ENCODE measurements at places on chromosomes 7 and 10. TPM values are rescaled to one million over a fixed set of nuclear protein-coding genes. Genes with fewer than 3 reads are reported as not detected.

- no peak for DNase-seq
Measured at GRCh38 chr7:120733143-120733542, 124.8 kb downstream of the TSPAN12 start.

DNA sequence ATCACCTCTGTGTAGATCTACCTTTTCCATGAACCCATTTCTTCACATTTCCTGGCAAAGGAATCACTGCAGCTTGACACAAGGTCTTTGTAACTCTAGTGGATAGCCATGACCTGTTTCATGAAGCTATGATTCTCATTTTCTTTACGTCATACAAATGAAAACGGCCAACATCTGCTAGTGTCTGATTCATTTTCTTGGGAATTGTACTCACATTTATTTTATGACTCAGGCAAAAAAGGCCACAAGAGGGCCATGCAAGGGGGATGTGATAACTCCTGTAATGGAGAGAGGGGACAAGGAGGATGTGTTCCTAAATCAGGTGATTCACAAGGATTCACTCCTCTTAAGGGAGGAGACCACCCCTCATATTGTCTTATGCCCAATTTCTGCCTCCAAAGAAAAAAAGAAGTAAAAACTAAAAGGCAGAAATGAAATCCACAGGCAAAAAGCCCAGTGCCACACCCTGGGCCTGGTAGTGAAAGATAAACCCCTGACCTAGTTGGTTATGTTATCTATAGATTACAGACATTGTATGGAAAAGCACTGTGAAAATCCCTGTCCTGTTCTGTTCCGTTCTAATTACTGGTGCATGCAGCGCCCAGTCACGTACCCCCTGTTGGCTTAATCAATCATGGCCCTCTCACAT, 249.9 kb downstream of the IPMK start:
- no peak for DNase-seq

The CFAP46 gene
- polyA plus RNA-seq, result 1.2 TPM

- no peak for DNase-seq
Measured at GRCh38 chr7:37045681-37046179, 321.4 kb upstream of the AOAH start.

GRCh38 chr7:88132725-88133124, 87.1 kb downstream of the SRI start:
- no peak for DNase-seq

- DNase-seq, result no peak
Measured at GRCh38 chr10:98994030-98994429, 241.6 kb downstream of the HPSE2 start.

DNA sequence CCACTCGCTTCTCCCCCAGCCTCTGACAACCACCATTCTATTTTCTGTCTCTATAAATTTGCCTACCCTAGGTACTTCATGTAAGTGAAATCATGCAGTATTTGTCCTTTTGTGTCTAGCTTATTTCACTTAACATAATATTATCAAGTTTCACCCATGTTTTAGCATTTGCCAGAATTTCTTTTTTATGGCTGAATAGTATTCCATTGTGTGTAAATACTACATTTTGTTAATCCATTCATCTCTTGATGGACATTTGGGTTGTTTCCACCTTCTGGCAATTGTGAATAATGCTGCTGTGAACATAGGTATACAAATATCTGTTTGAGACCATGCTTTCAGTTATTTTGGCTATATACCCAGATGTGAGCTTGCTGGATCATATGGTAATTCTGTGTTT, 57.4 kb upstream of the TRIM8 start:
- no peak for DNase-seq

GRCh38 chr7:94803821-94804220, 103.6 kb upstream of the PPP1R9A start:
- DNase-seq, result no peak

DNA sequence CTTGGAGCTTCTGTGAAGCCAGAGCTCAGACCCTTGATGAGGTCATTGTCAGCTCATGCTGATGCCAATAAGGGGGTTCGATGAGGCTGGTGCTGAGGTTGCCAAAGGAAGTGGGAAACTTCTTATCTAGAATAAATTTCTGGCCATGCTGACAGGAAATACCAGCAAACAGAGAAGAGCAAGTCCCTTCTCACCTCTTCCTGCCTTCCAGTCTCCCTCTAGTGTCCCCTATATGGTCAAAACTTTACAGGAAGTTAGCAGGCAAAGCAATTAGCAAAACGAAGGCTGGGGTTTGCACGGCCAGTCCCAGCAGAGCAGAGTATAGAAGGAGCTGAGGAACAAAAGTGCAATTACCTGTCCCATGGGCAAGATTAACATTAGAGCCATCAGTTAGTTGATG, 15.1 kb upstream of the NEUROG3 start:
- no peak for DNase-seq

DNA sequence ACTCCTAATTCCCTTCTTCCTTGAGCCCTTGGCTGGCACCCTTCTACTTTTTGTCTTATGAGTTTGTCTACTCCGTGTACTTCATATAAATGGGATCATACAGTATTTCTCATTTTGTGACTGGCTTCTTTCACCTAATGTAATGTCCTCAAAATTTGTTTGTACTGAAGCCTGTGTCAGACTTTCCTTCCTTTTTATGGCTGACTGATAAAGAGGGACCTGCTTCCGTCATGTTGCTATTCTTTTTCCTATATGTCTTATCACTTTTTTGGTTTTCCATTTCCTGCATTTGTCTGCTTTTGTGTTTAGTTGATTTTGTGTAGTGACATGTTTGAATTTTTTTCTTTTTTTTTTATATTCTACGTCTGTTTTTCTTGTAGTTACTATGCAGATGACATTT, 470.9 kb downstream of the SDK1 start:
- DNase-seq, result no peak

The TPK1 gene
- 8.3 TPM for polyA plus RNA-seq

The ARMC10 gene
- polyA plus RNA-seq, result 59.1 TPM

- DNase-seq, result no peak
Measured at GRCh38 chr7:114687238-114687637, 234.7 kb upstream of the MDFIC start.

All from left renal pelvis (tissue), 4 donors.